Fibroblast of lung (primary cell): ENCODE measurements at places on chromosomes 7 and 10. TPM values are rescaled to one million over a fixed set of nuclear protein-coding genes. Genes with fewer than 3 reads are reported as not detected.

Gene PON1
- not detected in 2 replicates for total RNA-seq

Gene SPDYE6
- total RNA-seq = not detected in 2 replicates

Gene ATP6V0A4
- total RNA-seq = not detected in 2 replicates

Gene PDE1C
- 23.4 and 27.6 TPM in 2 replicates for total RNA-seq

Gene LIPM
- total RNA-seq = not detected in 2 replicates

Gene SPDYE16
- total RNA-seq = 0.17 and 0.51 TPM in 2 replicates

Gene TCAF2
- total RNA-seq = 1.3 and 1.5 TPM in 2 replicates

Gene TMEM213
- not detected in 2 replicates for total RNA-seq

Gene TMEM270
- not detected in 2 replicates for total RNA-seq

Gene PLEKHA1
- total RNA-seq = 9.5 and 14.4 TPM in 2 replicates

Gene GGCT
- 24.6 and 33.1 TPM in 2 replicates for total RNA-seq

Gene SPDYE18
- total RNA-seq = 0.50 and 0.51 TPM in 2 replicates

Gene BAMBI
- 4.6 and 5.6 TPM in 2 replicates for total RNA-seq

Gene ANKRD30A
- not detected in 2 replicates for total RNA-seq

Gene SYPL1
- total RNA-seq = 54.4 and 71.0 TPM in 2 replicates

Gene SLC26A5
- total RNA-seq = not detected in 2 replicates

Gene ZNF248
- total RNA-seq = 10.3 and 10.9 TPM in 2 replicates

Gene AKR1D1
- total RNA-seq = not detected in 2 replicates

Gene GDF2
- total RNA-seq = not detected in 2 replicates

Gene THSD7A
- under 0.01 and 0.83 TPM in 2 replicates for total RNA-seq

Gene GALNT17
- under 0.01 and 0.26 TPM in 2 replicates for total RNA-seq

Gene NOD1
- total RNA-seq = 6.9 and 7.3 TPM in 2 replicates

Gene APBB1IP
- 1.5 and 3.1 TPM in 2 replicates for total RNA-seq

Gene CALML3
- not detected in 2 replicates for total RNA-seq

Gene AASS
- 31.6 and 49.2 TPM in 2 replicates for total RNA-seq

Gene ADAM8
- total RNA-seq = 1.0 and 2.0 TPM in 2 replicates

Gene NME8
- total RNA-seq = not detected in 2 replicates

Gene GIMAP5
- not detected in 2 replicates for total RNA-seq

Gene HMX3
- not detected in 2 replicates for total RNA-seq

Gene IGF2BP3
- 1.5 and 4.3 TPM in 2 replicates for total RNA-seq

Gene ZNF804B
- not detected in 2 replicates for total RNA-seq

Gene GPR15LG
- not detected in 2 replicates for total RNA-seq

Gene PDZD7
- 1.3 TPM in 2 replicates for total RNA-seq
